Right cardiac atrium (tissue), 5 donors: ENCODE measurements at places on chromosomes 4 and X. TPM values are rescaled to one million over a fixed set of nuclear protein-coding genes. Genes with fewer than 3 reads are reported as not detected.

Gene SCD5
- 12.0 TPM for total RNA-seq

Gene C4orf50
- not detected for total RNA-seq

Gene FAM13A
- 16.6 TPM for total RNA-seq

- DNase-seq = no peak
Observed at GRCh38 chr4:73019462-73020047, 50.0 kb downstream of the COX18 start.

- no peak for DNase-seq
Observed at GRCh38 chrX:130826249-130826648, 76.8 kb downstream of the ENOX2 start.

DNA sequence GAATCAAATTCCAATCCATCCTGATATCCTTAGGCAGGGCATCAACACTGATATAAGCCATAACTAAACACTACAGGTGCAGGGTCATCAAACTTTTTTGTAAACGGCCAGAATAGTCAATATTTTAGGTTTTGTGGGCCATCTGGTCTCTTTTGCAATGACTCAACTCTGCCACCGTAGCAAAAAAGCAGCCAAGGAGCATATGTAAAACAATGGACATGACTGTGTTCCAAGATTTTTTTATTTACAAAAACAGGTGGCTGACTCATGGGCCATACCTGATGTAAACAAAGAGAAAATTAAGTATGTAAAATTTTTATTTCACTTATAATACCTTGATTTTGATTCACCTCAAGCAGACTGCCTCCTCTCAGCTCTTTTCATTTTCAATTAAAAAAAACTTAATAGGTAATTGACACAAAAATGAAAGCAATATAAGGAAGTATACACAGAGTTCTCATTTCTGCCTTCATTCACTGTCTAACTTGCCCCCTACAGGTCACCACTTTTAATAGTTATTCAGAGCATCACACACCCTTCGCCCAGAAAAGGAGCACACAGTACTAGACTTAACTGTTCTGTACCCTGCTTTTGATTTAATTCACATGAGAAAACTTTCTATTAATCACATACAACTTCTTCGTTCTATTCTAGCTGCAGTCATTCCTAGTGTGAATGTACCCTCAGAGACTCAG lies 35.3 kb upstream of the GPM6B start:
- DNase-seq = no peak

GRCh38 chr4:164501074-164501473 lies 252.9 kb upstream of the SMIM31 start:
- no peak for DNase-seq

DNA sequence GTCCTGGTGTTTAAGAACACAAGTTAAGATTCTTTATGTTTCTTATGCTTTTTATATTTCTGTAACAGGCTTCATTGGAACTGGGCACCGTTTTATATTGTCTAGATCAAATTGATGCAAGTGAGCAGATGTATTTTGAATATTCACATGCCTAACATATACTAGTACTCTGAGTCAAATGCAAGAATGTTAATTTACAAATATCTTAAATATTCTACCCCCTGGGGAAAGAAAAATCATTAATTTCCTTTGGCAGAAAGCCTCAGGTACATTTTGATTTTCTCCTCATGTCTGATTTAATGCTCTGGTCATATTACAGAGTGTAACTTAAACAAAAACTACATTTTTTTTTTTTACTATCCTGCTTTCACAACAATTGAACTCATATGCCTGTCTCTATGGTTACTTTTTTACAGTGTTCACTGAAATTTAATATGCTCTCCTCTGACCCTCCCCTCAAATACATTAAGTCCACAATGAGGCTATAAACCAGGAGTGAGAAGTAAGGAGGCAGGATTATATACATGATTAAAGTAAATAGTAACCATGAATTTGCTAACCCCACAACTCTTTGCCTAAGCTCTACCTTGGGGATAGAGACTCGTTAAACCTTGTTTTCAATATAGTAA lies 2.4 kb upstream of the NSUN7 start:
- DNase-seq = no peak

Gene TLL1
- total RNA-seq = 1.7 TPM

Gene ATP10D
- total RNA-seq = 11.8 TPM

Gene CXXC4
- 12.2 TPM for total RNA-seq
